OCI-LY7 (cell line): ENCODE measurements at places on chromosomes 7 and 10.

DNA sequence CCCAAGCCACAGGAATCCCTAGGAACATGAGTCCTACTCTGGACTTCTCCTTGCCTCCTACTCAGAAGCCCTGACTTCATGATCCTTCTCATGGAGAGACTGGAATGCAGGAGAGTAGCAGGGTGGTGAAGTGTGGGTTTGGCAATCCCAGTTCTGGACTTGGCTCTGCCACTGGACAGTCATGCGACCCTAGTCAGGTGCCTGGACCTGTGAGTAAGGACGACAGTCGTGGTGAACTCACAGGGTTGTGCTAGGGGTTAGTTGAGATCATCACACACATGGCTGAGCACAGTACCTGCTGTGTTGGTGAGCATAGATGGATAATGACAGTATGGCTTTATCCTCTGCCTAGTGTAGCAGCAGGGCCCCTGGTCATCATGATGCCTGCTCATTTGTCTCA is 117.9 kb downstream of the LRRC18 start:
- no peak for DNase-seq

GRCh38 chr10:6926971-6927370 is 346.9 kb upstream of the PRKCQ start:
- DNase-seq: no peak

- no peak for DNase-seq
Observed at GRCh38 chr7:131012477-131013031, 278.5 kb upstream of the KLF14 start.

DNA sequence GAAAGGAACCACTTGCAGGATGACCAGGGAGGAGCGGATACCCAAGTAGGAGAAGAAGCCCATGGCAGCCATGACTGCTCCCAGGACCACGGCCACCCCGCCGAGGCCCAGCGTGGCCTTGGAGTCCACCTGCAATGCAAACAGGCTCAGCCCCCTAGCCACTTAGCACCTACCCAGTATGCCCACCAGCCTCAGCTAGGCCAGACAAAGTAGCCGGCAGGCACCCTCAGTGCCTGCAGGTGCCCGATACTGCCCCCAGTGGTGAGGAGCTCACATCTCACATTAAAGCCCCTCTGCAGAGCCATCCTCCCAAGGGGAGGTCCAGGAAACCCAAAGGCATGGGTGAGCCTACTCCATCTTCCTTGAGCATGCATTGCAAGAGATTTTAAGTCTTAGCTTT is 6.6 kb downstream of the NPC1L1 start:
- peak; percentile 74 for DNase-seq

DNA sequence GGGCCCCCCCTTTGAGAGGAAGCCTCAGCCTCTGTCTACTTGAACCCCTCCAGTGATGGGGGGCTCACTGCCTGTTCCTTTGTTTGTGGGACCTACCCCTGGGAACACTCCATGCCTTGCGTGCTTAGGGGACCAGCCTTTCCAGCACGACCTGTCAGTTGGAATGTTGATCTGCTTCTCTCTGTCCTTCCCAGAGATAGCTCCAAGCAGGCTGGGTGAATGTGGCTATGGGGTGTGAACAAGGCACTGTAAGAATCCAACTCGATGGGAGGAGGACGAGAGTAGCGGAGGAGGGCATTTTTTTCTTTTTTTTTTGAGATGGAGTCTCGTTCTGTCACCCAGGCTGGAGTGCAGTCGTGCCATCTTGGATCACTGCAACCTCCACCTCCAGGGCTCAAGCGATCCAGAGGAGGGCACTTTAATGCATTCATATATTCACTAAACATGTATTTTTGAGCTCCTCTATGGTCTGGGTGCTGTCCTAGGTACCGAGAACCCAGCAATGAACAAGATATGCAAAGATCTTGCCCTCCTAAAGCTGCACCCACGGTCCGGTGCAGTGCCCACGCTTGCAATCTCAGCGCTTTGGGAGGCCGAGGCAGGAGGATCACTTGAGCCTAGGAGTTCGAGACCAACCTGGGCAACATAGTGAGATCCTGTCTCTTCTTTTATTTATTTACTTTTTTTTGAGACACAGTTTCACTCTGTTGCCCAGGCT is 8.5 kb downstream of the CLIP2 start:
- DNase-seq: no peak
